ENCODE measurements at places on chromosomes 4 and X.

DNA sequence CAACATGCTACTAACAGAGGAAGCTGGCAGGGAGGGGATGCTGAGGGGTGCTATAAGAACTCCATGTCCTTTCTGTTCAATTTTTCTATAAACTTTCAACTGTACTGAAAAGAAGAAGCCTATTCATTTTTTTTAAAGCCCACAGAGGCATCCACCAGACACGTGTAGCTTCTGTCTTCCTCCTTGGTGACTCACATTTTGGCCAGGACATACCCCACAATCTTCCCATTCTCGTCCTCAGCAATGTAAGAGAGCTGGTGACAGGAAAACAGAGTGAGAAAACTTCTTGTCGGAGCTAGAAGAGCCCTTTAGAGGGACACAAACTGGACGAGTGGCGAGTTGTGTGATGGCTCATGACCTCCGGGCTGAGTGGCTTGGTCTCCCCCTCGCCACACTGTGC, 1.1 kb downstream of the NAA10 start:
- no peak for DNase-seq

- DNase-seq = no peak
Observed at GRCh38 chr4:6264225-6264540, 5.5 kb upstream of the WFS1 start.

- DNase-seq = no peak
Observed at GRCh38 chr4:187993827-187994226, 1.7 kb upstream of the ZFP42 start.

GRCh38 chr4:153421941-153422340, 44.2 kb upstream of the TMEM131L start:
- DNase-seq = no peak

GRCh38 chrX:9528498-9528897, 63.6 kb downstream of the TBL1X start:
- no peak for DNase-seq

- no peak for DNase-seq
Observed at GRCh38 chr4:184267206-184267608, 49.5 kb upstream of the ENPP6 start.

DNA sequence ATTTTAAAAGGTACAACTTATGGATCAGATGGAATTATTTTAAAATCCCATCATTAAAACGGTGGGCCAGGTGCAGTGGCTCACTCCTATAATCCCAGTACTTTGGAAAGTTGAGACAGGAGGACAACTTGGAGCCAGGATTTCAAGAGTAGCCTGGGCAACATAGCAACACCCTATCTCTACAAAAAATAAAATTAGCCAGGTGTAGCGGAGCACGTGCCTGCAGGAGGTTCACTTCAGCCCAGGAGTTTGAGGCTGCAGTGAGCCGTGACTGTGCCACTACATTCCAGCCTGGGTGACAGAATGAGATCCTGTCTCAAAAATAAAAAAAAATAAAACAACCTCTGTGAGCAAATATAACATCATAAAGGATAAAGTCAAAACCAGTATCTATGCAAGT, 11.4 kb downstream of the ADH5 start:
- DNase-seq = no peak

GRCh38 chr4:121676345-121677075, 20.3 kb downstream of the ANXA5 start:
- DNase-seq = no peak
